Activated naive CD4-positive, alpha-beta T cell treated with anti-CD3 and anti-CD28 coated beads, Interleukin-2, amount 50 U/mL, for 72 hours (primary cell): ENCODE measurements at places on chromosomes 4 and X. TPM values are rescaled to one million over a fixed set of nuclear protein-coding genes. Genes with fewer than 3 reads are reported as not detected.

DNA sequence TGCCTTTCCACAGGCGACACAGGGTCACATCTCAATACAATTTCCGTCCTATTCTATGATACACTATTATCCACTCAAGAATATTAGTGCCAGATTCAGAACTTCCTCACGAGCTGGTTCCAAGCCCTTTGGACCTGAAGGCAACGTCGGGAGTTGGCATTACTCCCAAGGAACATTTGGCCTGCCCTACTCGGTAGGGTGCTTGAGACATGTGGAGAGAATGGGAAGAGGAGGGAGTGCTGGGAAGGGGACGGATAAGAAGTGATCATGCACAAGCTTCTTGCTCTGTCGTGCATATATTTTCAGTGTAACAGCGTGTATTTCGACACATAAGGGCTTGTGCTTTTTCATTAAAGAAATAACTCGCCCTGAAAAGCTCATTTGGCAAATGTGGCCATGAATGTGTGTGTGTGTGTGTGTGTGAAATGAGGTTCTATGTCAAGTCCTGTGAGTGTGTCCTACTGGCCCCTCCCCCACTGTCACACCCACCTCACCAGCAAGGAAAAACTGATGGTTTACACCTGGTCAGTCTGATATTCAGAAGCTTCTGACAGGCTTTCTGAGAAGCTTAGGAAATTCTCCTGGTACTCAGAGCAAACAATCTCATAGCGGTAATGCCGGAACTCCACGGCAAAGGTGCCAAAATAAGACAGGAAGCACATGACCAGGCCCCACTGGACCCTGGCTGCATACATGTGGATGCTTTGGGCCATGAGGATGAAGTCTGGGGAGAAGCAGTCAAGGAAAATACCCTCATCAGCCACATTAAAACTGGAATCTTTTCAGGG lies 54.8 kb downstream of the ENOPH1 start:
- no peak for DNase-seq

GRCh38 chr4:6909970-6910339 lies 329 bp downstream of the TBC1D14 start:
- no peak for DNase-seq

- DNase-seq: no peak
Observed at GRCh38 chr4:155900381-155900780, 3.1 kb upstream of the TDO2 start.

DNA sequence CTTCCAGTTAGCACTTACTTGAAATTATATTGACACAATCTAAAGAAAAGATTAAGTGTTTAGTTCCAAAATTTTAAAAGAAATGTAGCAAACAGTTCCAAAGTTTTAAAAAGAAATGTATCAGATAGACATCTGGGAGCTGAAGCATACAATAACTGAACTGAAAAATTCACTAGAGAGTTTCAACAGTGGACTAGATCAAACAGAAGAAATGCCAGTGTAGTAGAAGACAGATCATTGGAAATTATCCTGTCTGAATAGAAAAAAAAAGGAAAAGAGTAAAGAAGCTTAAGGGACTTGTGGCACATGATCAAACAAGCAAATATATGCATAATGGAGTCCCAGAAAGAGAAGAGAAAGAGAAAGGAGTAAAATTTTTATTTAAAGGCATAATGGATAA lies 261.4 kb downstream of the LAS1L start:
- DNase-seq: no peak

- DNase-seq: no peak
Observed at GRCh38 chr4:110787707-110788106, 164.8 kb upstream of the PITX2 start.

GRCh38 chr4:45475548-45475947 lies 648.3 kb downstream of the GABRG1 start:
- DNase-seq: no peak

- no peak for DNase-seq
Observed at GRCh38 chrX:154352012-154352401, 22.4 kb downstream of the FLNA start.

DNA sequence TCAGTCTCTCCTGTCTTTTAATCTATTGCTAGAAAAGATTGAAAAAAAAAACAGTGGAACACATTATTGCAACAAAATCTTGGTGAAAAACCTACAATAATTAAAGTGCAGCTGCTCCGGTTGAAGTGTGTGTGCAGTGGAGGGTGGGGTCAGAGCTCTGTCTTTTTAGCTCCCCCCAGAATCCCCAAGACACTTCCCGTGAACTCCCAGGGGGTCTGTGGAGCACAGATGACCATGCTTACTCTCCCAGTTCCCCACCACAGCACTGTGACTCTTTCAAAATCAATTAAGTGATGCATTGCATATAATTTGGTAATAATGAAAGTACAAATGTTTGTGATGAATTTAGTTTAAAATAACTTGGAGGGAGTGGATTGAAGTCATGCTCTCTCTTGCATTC lies 15.7 kb upstream of the SLC10A4 start:
- DNase-seq: no peak

DNA sequence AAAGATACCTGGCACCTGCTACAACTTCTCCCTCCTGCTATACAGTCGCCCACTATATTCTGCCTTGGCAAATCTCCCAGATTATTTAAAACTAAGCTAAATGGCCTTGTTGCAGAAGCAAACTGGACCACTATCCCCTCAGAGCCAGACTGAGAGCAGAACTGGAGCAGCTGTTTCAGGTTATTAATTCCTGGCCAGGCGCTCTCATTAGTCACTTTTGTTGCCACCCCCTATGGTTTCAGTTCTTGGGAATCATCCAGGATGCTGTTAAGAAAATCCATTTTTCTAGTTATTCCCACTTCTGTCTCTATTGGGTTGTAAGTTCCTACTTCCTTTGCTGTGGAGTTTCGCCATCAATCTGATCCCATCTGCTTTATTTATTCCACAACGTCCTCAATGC lies 30.1 kb downstream of the ADGRA3 start:
- no peak for DNase-seq

DNA sequence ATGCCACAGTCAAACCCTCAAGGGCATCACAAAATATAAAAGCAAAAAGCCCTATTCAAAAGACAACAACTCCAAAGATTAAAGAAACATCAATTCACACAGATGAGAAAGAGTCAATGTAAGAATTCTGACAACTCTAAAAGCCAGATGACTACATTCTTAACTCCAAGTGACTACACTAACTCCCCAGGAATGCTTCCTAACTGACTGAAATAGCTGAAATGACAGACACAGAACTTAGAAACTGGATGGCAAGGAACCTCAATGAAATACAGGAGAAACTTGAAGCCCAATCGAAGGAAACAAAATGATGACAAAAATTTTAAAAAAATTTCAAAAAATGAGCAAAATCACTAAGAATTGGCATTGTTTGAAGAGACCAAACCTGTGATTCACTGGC lies 1047.6 kb upstream of the PCDH10 start:
- DNase-seq: no peak

DNA sequence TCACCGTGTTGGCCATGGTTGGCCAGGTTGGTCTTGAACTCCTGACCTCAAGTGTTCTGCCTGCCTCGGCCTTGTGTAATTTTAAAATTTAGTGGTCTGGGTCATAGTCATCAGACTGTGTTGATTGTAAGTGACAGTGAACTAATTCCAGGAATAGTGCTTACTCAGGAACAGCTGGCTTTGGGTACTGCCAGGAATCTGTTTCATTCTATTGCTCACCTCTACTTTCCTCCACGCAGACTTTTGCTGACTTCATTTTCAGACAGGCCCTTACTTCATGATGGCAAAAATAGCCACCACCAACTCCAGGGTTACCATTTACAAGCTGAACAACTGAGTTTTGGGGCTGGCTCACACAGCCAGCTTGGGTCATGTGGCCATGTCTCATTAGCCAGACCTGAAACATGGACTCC lies 54.6 kb downstream of the FNIP2 start:
- no peak for DNase-seq

The MMGT1 gene
- 20.1 TPM for total RNA-seq

The LINC00632 gene
- 0.07 TPM for total RNA-seq

The WAS gene
- total RNA-seq: 88.9 TPM

The IL2RG gene
- total RNA-seq: 349 TPM

The BEX1 gene
- total RNA-seq: not detected
